Esophagus squamous epithelium (tissue), 5 donors: ENCODE measurements at places on chromosomes 13 and 19. TPM values are rescaled to one million over a fixed set of nuclear protein-coding genes. Genes with fewer than 3 reads are reported as not detected.

GRCh38 chr13:77537289-77537919, 1.9 kb downstream of the SCEL start:
- no peak for DNase-seq

SYT5 gene
- total RNA-seq: not detected

LILRB1 gene
- not detected for total RNA-seq

DNA sequence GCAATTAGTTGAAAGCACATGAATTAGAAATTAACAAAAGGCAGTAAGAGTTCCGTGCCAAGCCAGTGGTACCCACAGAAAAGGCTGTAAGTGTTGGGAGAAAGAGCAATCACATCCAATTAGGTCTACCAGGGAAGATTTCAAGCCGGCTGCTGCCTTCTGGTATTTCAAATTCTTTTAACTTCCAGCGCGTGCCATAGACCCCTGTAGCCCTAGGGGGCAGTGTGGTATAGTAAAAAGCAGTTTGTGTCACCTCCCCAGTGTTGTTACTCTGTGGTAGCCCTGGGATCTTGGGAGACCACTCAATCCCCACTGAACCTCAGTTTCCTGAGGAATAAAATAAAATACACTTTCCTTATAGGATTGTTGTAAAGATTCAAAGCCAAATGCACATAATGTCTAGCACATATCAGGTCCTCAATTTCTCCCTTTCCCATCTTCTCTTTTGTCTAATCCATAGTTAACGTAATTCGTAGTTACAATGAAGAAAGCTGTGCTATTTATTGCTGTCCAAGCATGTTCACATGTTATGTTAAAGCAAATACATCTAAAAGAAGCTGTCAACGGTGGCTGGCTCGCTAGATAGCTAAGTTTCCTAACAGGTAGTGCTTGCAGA, 230.2 kb downstream of the TDRD3 start:
- DNase-seq: no peak

DNA sequence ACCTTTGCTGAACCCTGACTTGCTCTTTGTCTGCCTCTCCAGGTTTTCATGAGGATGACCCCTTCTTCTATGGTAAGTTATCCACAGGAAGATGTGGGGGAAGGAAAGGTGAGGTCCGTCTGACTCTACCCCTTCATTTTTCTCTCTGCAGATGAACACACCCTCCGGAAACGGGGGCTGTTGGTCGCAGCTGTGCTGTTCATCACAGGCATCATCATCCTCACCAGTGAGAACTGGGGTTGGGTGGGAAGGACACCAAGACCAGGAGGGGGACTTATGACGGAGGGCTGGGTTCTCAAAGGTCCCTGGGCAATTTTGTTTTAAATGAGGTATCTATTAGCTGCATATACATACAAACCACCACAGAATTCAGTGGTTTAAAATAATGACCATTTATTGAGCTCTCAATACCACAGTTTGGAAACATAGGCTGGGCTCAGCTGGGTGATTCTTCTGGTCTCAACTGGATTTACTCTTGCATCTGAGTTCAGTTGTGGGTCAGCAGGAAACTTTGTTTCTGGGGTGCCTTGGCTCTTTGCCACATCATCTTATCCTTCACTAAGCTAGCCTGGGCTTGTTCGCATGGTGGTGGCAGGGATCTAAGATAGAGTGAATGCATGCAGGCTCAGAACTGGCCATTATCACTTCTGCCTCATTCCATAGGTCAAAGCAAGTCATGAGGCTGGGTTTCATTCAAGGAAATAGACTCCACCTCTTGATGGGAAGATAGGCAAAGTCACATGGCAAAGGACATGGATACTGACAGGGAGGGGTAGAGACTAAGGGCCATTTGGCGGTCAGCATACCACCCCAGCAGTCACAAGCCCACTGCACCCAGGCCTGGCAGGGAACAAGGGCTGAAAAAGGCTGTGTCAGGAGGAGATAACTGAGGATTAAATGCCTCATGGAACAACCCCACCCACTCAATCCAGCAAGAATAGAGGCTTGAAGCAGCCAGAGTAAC, 11.8 kb downstream of the FXYD5 start:
- DNase-seq: no peak

ZNF571 gene
- 0.95 TPM for total RNA-seq

- DNase-seq: no peak
These were observed 166.9 kb downstream of the DCLK1 start for GRCh38 chr13:35964011-35964862.

DNA sequence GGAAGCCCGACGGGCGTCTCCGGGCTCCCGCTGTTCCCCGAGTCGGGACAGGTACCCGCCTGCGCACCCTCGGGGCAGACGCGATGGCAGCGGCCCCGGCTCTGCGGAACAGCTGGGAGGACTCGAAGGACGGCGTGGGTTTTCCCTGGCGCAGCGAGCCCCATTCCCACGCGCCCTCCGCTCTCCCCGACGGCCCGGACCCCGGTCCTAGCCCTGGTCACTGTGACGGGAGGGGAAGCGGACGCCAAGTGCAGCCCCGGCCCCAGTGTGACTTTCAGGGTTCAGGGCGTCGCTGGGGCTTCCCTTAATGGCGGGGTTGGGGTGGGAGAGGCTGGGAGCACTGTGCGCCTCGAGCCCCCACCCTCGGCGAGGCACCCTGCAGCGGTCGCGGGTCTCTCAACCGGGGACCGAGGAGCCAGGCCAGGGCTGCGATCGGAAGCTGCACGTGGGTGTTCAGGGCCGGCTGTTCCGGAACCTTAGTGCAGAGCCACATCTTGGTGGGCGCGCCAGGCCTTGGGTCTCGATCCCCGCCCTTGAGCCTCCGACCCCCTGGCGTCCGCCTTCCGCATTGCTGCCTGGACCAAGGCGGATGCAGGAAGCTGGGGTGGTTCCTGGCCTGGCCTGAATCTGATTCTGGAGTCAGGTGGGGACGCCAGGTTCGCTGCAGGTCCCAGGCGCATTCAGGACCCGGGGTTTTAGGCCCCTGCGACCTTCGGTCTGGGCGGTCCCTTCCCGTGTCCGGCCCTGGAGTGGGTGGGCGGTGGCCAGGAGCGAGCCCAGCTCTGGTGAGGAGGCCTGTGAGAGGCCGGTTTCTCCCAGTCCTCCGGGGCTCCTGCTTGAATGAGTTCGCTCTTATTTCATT, 3.5 kb downstream of the LGALS7B start:
- DNase-seq: no peak

GRCh38 chr13:102273111-102273510, 128.7 kb downstream of the FGF14 start:
- no peak for DNase-seq

- no peak for DNase-seq
These were observed 3.7 kb downstream of the PSG9 start for GRCh38 chr19:43265664-43266025.

- DNase-seq: no peak
These were observed at the start of gene LAIR1 for GRCh38 chr19:54364775-54365257. TSS of gene LAIR1 (minus strand) at chr19:54364931. CDS start at chr19:54364804, 127 bp downstream.

DNA sequence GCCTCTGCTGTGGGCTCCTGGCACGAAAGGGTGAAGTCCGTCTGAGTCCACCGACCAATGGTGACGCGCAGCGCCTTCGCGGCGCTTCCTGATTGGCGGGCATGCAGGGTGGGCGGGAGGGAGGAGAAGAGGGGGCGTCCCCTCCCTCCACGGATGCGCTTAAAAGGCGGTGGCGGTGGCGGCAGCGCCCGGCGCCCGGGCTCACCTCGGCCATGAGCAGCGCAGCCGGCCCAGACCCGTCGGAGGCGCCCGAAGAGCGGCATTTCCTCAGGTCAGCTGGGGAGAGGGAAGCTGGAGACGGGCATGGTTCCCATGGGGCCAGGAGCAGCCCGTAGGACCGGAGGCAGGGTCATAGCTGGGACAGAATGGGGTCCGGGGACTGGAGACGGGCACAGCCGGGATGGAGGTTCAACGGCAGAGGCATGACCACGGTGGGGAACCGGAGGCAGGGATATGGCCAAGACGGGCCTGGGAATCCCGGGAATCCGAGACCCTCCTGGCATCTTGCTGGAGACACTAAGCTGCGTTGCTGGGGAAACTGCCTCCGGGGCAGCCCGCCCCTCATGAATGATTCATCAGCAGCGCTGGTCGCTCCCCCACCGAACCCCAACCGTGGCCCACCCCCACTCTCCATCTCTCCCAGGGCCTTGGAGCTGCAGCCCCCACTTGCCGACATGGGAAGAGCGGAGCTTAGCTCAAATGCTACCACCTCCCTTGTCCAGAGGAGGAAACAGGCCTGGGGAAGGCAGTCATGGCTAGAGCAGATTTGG, at the start of gene YJEFN3:
TSS of gene YJEFN3 (plus strand) at position 191 of the 770 bp plus-strand sequence. CDS start at position 213, 22 bp downstream.
- no peak for DNase-seq

DNA sequence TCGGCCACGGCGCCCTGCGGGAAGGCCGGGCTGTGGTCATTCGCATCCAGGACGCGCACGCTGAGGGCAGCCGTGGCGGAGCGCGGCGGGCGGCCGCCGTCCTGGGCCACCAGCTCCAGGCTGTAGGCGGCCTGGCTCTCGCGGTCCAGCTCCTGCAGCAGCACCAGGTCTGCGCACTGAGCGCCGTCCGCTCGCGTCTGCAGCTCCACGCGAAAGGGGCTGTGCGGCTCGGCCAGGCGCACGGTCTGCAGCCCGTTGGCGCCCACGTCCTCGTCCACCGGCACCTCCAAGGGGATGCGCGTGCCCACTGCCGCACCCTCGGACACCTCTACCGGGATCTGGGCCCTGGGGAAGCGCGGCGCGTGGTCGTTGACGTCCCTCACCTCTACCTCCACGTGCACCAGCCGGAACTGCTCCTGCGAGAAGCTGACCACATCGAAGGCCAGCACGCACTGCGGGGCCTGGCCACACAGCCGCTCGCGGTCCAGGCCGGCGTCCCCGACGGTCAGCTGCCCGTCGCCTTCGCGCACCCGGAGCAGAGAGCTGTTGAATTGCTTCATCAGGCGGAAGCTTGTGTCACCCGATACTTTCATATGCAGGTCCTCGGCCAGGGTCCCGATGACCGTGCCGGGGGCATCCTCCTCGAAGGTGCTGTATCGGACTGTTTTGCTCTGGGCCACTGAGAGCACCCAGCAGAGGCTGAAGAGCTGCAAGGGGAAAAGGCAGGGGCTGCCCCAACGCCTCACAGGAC, 583 bp downstream of the PCDH8 start:
- no peak for DNase-seq
